ENCODE measurements at places on chromosomes 4 and X.

GRCh38 chr4:133623847-133624246 lies 474.8 kb downstream of the PCDH10 start:
- no peak for DNase-seq

- no peak for DNase-seq
Measured at GRCh38 chr4:1137850-1138249, 24.5 kb upstream of the RNF212 start.

GRCh38 chr4:120844528-120844921 lies 78.0 kb downstream of the PRDM5 start:
- DNase-seq = no peak

- peak; percentile 52 for DNase-seq
Measured at GRCh38 chr4:8201321-8201781, 2.3 kb downstream of the SH3TC1 start.

DNA sequence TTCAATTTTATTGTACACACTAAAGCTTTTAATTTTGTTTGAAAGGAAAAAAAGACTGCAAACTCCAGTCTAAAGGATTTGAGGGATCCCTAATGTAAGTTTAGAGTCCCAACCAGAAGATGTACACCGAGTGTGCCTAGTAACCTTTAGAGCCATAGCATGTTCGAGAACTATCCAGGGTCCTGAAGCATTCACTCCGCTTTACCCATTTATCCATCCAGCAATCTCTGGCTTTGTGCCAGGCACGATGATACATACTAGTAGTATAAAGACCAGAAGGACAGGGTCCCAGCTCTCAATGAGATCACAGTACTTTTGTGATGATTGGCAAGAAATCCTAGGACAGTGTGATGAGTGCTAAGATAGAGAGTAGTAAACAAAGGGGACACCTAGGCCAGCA lies 168.7 kb downstream of the STK32B start:
- DNase-seq = no peak

- no peak for DNase-seq
Measured at GRCh38 chrX:77668391-77669237, 117.4 kb downstream of the ATRX start.

GRCh38 chr4:188282471-188283232 lies 143.4 kb downstream of the TRIML1 start:
- DNase-seq = no peak

DNA sequence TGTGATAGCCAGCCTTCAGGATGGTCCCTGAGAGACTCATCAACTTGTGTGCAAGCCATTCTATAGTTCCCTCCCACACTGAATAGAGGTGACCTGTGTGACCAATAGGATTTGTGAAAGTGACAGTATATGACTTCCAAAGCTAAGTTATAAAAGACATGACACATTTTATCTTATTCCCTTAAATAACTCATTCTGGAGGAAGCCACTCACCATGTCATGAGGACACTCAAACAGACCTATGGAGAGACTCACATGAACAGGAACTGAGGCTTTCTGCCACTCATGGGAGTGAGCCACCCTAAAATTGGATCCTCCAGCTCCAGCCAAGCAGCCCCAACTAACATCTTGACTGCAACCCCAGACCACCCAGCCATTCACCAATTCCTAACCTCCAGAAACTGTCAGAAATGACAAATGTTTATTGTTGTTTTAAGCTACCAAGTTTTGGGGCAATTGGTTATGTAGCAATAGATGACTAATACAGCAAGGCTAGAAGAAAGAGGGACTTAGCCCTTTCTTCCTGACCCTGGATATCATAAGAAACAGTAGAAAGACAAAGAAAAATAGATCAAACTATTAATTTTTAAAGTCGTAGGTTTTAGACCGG lies 9.0 kb upstream of the CHIC2 start:
- DNase-seq = no peak

- DNase-seq = no peak
Measured at GRCh38 chrX:135497736-135498135, 22.7 kb upstream of the INTS6L start.

DNA sequence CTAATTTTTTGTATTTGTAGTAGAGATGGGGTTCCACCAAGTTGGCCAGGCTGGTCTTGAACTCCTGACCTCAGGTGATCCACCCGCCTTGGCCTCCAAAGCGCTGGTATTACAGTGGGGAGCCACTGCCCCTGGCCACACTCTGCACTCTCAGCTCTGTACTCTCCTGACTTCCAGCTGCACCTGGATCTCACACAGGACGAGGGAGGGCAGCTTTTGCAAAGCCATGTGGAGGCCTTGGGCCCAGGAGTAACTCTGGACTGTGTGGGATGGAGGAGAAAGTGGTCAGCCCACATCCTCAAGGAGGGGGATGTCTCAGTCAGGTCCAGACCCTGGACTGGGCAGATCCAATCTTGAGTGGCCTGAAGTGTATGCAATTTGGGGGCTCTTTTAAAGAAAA lies 23.0 kb downstream of the NAT8L start:
- no peak for DNase-seq

DNA sequence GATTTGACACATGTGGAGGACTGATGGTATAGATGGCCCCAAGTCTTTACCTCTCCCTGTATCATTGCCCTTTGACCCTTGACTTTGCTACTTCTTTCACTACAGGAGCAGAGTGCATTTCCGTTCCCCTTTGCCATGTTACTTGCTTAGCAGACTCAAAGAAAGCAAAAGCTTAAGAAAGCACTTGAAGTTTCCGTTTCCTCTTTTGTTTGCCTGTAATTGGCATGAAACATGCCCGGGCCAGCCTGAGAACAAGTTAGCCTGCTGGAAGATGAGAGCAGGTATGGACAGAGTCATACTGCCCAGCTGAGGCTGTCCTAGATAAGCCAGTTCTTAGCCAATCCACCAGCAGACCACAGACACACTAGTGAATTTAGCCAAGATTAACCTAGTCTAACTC lies 206.0 kb downstream of the BCOR start:
- DNase-seq = no peak

DNA sequence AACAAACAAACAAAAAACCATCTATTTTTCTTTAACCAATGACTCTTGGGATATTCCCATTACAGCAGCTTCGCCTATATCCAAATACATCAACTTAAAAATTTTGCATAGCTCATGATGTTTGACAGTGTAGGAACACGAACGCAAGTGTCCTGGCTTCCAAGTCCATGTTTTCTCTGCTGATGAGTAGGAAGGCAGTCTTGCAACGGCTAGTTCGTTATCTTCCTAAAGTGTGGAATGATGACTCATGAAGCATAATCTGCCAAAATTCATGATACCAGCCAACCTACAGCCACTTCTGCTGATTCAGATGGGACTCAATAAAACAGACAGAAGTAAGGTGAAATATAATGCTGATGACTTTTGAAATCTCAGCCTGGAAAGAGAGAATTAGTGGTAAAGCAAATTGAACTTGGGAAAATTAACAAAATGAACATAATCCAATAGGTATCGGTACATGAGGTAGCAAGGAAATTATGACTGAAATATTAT lies 6.4 kb upstream of the SEPTIN11 start:
- no peak for DNase-seq

GRCh38 chr4:187826725-187827124 lies 168.8 kb upstream of the ZFP42 start:
- no peak for DNase-seq

DNA sequence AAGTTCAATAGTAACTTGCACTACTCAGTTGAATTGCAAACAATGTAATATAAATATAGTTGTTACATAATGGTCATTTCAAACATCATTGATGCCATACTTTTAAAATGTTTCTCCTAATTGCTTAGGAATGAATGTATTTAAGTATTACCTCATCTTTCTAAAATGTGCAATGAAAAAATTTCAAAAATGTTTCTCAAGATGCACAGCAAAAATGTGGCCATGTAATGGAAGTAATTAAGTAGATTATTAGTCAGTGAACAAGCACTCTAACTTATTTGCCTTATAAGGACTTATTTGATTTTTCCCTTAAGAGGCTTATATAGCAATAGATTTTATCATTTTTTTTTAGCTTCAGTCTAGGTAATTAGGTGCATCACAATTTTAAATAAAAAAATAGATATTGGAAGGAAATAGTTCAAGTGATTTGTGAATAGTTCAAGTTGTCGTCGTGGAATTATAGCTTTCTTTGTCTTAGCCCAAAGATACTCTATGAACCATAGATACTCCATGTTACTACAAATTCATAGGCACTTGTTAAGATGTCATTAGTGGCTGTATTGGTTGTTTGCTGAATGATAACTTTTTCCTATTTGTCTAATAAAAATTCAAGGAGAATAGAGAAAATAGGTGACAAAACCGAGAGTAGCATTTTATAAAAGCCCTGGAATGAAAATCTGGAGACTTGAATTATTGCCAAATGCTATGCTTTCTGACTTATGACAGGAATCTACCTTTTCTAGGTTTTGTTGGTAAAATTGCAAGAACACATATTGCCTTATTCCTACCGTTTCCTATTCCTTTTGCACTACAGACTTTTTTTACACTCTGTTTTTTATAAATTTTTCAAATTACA lies 118.5 kb downstream of the TLL1 start:
- DNase-seq = no peak

DNA sequence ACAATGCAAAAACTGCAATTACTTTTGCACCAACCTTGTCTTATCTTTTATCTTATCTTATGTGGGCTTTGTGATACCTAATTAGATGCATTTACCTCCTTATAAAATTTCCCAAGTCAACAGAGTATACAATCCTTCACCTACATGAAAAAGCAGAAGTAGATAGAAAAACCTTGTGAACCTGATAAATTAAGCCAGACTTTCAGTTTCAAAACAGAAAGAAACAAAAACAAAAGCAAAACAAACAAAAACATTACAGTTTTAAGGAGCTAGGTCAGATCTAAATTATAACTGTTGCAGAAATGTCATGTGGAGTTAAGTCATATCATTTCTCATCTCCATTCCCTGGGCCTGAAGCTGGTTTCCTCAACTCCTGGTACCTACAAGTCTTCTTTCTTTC lies 24.9 kb upstream of the CXXC4 start:
- DNase-seq = no peak

GRCh38 chrX:97326456-97326855 lies 442.7 kb downstream of the RPA4 start:
- DNase-seq = no peak

DNA sequence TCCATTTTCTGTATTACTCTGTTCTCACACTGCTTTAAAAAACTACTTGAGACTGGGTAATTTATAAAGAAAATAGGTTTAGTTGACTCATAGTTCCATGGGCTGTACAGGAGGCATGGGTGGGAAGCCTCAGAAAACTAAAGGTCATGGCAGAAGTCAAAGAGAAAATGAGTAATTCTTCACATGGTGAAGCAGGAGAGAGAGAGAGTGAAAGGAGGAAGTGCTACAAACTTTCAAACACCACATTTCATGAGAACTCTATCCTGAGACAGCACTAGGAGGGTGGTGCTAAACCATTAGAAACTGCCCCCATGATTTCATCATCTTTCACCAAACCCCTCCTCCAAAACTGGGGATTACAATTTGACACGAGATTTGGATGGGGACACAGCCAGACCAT lies 108.0 kb upstream of the PBDC1 start:
- no peak for DNase-seq

DNA sequence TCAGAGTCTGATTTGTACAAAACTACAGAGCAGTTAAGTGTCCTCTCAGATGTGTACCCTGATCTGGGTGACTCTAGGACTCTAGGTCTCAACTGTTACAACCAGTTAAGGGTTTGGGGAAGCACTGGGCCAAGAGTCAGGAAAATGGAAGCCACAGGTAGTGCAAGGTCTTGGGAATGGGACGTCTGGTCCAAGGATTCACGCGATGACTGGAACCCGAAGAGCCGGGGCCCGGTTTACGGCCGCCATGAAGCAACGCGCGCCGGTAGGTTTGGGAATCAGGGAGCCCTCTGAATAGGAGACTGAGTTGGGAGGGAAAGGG lies 321 bp upstream of the HPRT1 start:
- no peak for DNase-seq

- DNase-seq = no peak
Measured at GRCh38 chr4:37798616-37799015, 27.9 kb upstream of the PGM2 start.

- peak; percentile 8 for DNase-seq
Measured at GRCh38 chr4:86934147-86934770, 552 bp upstream of the AFF1 start.

DNA sequence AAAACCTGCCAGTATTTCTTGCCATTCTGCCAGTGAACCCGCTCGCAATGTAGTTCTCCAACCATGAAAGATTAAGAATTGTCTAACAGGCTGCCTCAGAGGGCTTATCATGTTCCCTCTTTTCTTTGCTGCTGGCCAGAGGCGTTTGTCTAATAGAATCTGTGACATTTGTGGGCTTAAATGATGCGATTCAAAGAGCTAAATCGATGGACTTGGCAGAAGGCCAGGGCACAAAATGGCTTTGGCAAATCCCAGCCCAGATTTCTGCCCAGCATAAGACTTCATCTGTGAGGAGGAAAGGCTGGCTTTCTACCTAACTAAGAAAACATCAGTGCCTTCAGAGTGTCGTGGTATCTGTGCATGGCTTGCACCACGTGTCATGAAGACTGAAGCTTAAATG lies 79.9 kb downstream of the TRPC5OS start:
- DNase-seq = no peak

- DNase-seq = no peak
Measured at GRCh38 chr4:103397541-103397940, 199.4 kb upstream of the CENPE start.

- peak; percentile 50 for DNase-seq
Measured at GRCh38 chrX:135112096-135112729, 8.1 kb downstream of the ETDB start.

DNA sequence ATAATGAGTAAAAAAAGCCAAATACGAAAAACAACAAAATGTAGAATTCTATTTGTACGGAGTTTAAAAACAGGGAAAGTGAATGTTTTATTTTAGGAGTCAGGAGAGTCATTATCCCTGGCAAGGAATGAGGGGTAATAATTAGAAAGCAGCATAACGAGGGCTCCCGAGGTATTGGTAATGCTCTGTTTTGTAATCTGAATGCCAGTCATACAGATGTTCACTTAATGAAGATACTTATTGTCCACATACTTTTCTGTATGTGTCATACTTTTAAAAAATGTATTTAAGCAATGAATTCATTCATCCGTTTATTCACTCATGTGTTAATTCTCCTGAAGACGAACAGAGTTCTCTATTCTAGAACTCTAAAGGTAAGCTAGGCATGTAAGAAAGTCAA lies 87.8 kb upstream of the BMP2K start:
- no peak for DNase-seq

DNA sequence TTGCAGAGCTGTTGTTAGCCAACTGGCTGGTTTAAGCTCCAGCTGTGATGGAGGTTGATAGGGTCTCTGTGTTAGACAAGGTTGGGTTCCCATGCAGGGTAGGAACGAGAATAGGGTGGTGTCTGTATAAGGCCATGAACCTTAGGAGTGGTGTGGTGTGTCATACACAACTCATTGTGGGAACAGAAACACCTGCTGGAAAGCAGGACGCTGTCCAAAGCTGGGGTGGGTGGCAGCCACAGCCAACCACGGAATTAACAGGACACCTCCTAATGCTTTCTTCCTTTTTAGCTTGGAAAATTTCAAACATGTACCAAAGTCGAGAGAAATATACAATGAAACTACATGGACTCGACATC lies 94.4 kb downstream of the ARHGAP10 start:
- no peak for DNase-seq

DNA sequence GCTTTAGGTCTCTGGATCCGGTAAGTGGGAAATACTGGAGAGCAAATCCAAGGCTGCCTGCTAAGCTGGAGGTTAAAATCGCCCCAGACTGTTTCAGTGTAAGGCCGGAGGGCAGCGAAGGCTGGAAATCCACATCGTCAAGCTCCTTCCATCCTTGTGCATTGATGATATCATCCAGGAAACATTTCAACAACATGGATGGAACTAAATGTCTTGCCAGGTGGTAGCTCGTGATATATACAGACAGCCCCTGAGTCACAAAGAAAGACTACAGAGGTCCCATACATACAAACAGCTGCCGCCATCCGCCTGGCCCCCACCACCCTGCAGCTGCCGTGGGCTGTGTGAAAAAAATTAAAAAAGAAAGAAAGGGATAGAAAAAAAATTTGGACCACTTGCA lies 148.9 kb upstream of the RBPJ start:
- DNase-seq = no peak
